Endothelial cell of coronary artery (primary cell): ENCODE measurements at places on chromosomes 5 and 9. TPM values are rescaled to one million over a fixed set of nuclear protein-coding genes. Genes with fewer than 3 reads are reported as not detected.

GFI1B gene
- total RNA-seq = not detected in 2 replicates

OR1L6 gene
- total RNA-seq = not detected in 2 replicates

SPATA31D4 gene
- total RNA-seq = not detected in 2 replicates

CSF1R gene
- total RNA-seq = not detected in 2 replicates

DND1 gene
- 0.09 and 0.19 TPM in 2 replicates for total RNA-seq

FSD1L gene
- 3.6 and 5.8 TPM in 2 replicates for total RNA-seq

OTP gene
- not detected in 2 replicates for total RNA-seq

GFRA3 gene
- total RNA-seq = not detected in 2 replicates

PFN3 gene
- total RNA-seq = not detected in 2 replicates

INSL6 gene
- total RNA-seq = not detected in 2 replicates

SLC22A4 gene
- total RNA-seq = 3.7 and 7.9 TPM in 2 replicates

PRSS3 gene
- total RNA-seq = 16.2 and 53.4 TPM in 2 replicates

FAM221B gene
- not detected in 2 replicates for total RNA-seq

MROH2B gene
- total RNA-seq = not detected in 2 replicates

FCN2 gene
- total RNA-seq = not detected in 2 replicates

LMX1B gene
- not detected in 2 replicates for total RNA-seq

PCDHAC1 gene
- 0.18 and 0.19 TPM in 2 replicates for total RNA-seq

ELOVL7 gene
- under 0.01 TPM in 2 replicates for total RNA-seq

CARD9 gene
- total RNA-seq = 0.27 and 0.28 TPM in 2 replicates

SLC6A7 gene
- not detected in 2 replicates for total RNA-seq

TMOD1 gene
- 0.09 and 0.28 TPM in 2 replicates for total RNA-seq

MLLT3 gene
- 9.8 and 19.2 TPM in 2 replicates for total RNA-seq

CDC37L1 gene
- total RNA-seq = 7.6 and 14.3 TPM in 2 replicates

SLC36A2 gene
- not detected in 2 replicates for total RNA-seq

DROSHA gene
- 43.2 and 70.8 TPM in 2 replicates for total RNA-seq

CDH9 gene
- not detected in 2 replicates for total RNA-seq

KCNIP1 gene
- total RNA-seq = not detected in 2 replicates

STPG3 gene
- total RNA-seq = not detected in 2 replicates

GTF3C5 gene
- 42.4 and 50.9 TPM in 2 replicates for total RNA-seq

CHSY3 gene
- total RNA-seq = 4.1 and 6.9 TPM in 2 replicates

GMCL2 gene
- not detected in 2 replicates for total RNA-seq

GABRA1 gene
- total RNA-seq = not detected in 2 replicates

PDGFRB gene
- total RNA-seq = 0.63 and 3.1 TPM in 2 replicates

NEURL1B gene
- total RNA-seq = 0.36 and 0.94 TPM in 2 replicates

SPINK6 gene
- total RNA-seq = not detected in 2 replicates

NPR2 gene
- 6.2 and 14.1 TPM in 2 replicates for total RNA-seq

SPINK7 gene
- total RNA-seq = not detected in 2 replicates

FOXI1 gene
- total RNA-seq = under 0.01 TPM in 1 of 2 replicates, not detected in the other

TRIM7 gene
- 10.6 and 12.8 TPM in 2 replicates for total RNA-seq

TAS2R1 gene
- not detected in 2 replicates for total RNA-seq

PCDHGA4 gene
- total RNA-seq = 2.6 and 5.0 TPM in 2 replicates

C8G gene
- total RNA-seq = 0.19 and 0.72 TPM in 2 replicates

TTC23L gene
- 0.09 TPM in 1 of 2 replicates, not detected in the other for total RNA-seq

NEUROG1 gene
- total RNA-seq = not detected in 2 replicates

LCN15 gene
- not detected in 2 replicates for total RNA-seq

GRM6 gene
- total RNA-seq = not detected in 2 replicates

CXCL14 gene
- total RNA-seq = not detected in 2 replicates

PCDHB14 gene
- total RNA-seq = 1.3 and 1.6 TPM in 2 replicates

BASP1 gene
- 67.2 and 127 TPM in 2 replicates for total RNA-seq
